Activated T-cell treated with anti-CD3 and anti-CD28 coated beads for 4 hours (primary cell): ENCODE measurements at places on chromosomes 1 and 21.

- no peak for DNase-seq
These were observed 34.1 kb downstream of the TP53BP2 start for GRCh38 chr1:223811634-223812101.

- no peak for DNase-seq
These were observed 10.1 kb downstream of the ADPRS start for GRCh38 chr1:36098650-36099365.

- no peak for DNase-seq
These were observed 57.7 kb upstream of the F3 start for GRCh38 chr1:94599095-94599813.

- DNase-seq = no peak
These were observed 160.9 kb downstream of the SLC44A5 start for GRCh38 chr1:75449998-75450397.

DNA sequence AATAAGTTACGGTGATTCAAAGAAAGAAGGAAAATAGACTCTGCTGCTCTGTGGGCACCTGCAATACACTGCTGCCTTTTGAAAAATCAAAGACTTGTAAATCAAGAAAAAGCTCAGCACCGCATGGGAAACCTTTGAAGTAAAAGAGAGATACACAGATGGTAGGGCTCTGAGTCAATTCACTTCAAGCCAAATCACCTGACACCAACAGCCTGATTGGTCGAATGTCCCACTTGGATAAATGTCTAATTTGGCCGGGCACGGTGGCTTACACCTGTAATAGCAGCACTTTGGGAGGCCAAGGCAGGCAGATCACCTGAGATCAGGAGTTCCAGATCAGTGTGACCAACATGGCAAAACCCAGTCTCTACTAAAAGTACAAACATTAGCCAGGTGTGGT is 19.2 kb upstream of the RCAN3 start:
- no peak for DNase-seq

GRCh38 chr1:54229281-54229891 is 29.4 kb downstream of the MRPL37 start:
- no peak for DNase-seq

- peak; percentile 72 for DNase-seq
These were observed at the start of gene C1orf216 for GRCh38 chr1:35718492-35719336. Gene C1orf216 (minus strand): TSS chr1:35718884. CDS start chr1:35716321, 2,563 bp downstream.
